ENCODE measurements at places on chromosomes 11 and 22. TPM values are rescaled to one million over a fixed set of nuclear protein-coding genes. Genes with fewer than 3 reads are reported as not detected.

GRCh38 chr22:45064313-45065278 is 54.8 kb upstream of the PHF21B start:
- peaks cover 3% of the 10 kb centered on the region for H3K27me3 ChIP-seq
- H3K36me3 ChIP-seq: no peaks in the 10 kb centered on the region
- no peak overlapping the region for H3K4me3 ChIP-seq
- H3K27ac ChIP-seq: no peak overlapping the region

DNA sequence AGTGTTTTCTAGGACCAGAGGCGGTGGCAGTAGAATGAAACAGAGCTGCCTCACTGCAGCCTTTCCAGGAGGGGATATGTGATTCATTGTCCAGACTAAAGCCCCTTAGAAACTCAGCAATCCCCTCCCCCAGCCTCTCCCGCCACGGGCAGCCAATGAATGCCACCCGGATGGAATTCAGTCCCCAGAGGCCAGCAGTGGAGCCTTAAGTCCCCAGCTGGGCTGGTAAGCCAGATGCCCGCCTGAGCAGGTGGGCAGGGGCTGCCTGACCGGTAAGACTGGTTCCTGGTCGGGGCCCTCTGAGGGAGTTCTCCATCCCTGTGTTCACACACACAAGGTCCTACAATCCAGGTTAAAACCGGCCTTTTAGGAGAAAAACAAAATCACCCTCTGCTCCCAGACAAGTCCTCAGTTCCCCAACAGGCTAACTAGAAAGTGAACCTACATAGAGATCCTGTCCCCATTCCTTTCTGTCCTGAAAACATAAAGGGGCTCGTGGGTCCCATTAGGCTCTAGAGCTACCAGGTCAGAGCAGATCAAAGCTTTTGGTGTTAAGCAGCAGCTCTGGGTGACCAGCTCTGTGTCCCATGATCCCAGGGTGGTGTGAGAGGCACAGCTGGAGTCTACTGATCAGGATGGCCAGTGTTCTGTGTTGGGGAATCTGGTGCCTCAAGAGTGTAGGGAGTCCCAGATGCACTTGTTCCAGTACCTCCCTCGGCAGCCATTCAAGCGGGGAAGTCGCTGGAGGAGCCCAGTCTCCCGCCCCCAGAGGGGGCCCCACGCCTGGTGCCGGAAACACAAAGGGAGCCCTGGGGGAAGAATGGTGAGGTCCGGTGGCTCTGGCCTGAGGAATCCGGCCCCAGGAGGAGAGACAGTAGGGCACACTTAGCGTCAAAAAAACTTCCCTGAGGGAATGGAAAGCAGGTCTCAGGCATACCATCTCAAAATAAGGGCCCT is 2.6 kb downstream of the PATZ1 start:
- no peak for DNase-seq
- peak overlapping the region; percentile 56 for H3K27ac ChIP-seq
- peaks cover 36% of the 10 kb centered on the region for H3K36me3 ChIP-seq
- H3K27me3 ChIP-seq: no peaks in the 10 kb centered on the region

DNA sequence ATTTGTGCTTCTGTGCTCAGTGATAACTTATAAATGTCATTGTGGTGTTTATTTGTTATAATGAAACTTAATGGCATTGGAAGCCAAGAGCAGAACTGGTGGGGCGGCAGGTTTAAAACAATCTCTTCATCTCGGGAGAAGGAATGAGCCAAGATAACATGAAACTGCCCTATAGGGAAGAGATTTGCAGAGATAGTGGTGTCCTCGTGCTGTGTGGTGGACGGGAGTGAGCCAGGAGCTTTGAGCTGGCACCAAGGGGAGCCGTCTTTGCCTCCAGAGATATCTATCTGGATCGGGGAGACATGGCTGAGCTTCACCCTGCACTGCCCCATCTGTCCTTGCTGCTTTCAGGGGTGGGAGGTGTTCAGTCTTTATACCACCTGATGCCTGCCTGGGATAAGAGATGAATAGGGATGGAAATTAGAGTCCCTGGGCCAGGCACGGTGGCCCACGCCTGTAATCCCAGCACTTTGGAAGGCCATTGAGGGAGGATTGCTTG is 189.6 kb downstream of the ST3GAL4 start:
- H3K4me3 ChIP-seq: no peak overlapping the region
- DNase-seq: no peak
- H3K4me1 ChIP-seq: no peaks in the 10 kb centered on the region
- H3K36me3 ChIP-seq: no peaks in the 10 kb centered on the region
- H3K27me3 ChIP-seq: no peaks in the 10 kb centered on the region

- H3K4me1 ChIP-seq: no peaks in the 10 kb centered on the region
- H3K4me3 ChIP-seq: no peak overlapping the region
- no peaks in the 10 kb centered on the region for H3K27me3 ChIP-seq
- H3K27ac ChIP-seq: no peak overlapping the region
- peaks cover 47% of the 10 kb centered on the region for H3K36me3 ChIP-seq
Observed at GRCh38 chr22:23289851-23290724, 109.8 kb downstream of the BCR start.

DNA sequence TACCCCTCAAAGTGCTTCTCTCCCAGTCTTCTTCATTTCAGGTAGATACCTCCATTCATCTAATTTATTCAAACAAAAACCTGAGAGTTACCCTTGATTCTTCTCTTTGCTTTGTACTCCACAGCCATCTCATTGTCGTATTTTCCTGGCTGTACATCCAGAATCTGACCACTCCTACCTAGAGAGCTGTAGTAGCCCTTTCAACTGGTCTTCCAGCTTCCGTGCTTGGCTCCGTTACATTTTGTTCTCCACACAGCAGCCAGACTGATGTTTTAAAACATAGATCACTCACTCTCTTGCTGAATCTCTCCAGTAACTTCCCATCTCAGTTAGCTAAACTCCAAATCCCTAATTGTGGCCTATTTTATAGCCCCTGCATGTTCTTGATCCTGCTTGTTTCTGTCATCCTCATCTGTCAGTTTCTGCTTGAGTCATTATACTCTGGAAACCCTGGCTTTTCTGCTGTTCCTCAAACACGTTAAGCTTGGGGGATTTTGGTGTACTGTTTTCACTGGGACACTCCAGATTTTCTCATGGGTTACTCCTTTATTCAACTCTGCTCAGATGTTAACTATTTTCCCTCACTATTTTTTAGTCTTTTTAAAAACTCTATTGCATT is 7.4 kb downstream of the SPCS2 start:
- H3K36me3 ChIP-seq: peaks cover 3% of the 10 kb centered on the region
- H3K27me3 ChIP-seq: no peaks in the 10 kb centered on the region
- DNase-seq: no peak
- H3K4me3 ChIP-seq: no peak overlapping the region

GRCh38 chr11:75625991-75626888 is 42.6 kb downstream of the MAP6 start:
- H3K4me1 ChIP-seq: no peaks in the 10 kb centered on the region
- H3K27ac ChIP-seq: no peak overlapping the region
- DNase-seq: no peak
- no peak overlapping the region for H3K4me3 ChIP-seq
- H3K27me3 ChIP-seq: no peaks in the 10 kb centered on the region
- H3K36me3 ChIP-seq: no peaks in the 10 kb centered on the region

- no peak overlapping the region for H3K27ac ChIP-seq
- no peaks in the 10 kb centered on the region for H3K36me3 ChIP-seq
- DNase-seq: no peak
- no peak overlapping the region for H3K4me3 ChIP-seq
- no peaks in the 10 kb centered on the region for H3K4me1 ChIP-seq
- no peaks in the 10 kb centered on the region for H3K27me3 ChIP-seq
Observed at GRCh38 chr11:74380746-74381439, 17.3 kb downstream of the PGM2L1 start.

- H3K27ac ChIP-seq: no peak overlapping the region
- no peaks in the 10 kb centered on the region for H3K36me3 ChIP-seq
- no peaks in the 10 kb centered on the region for H3K4me1 ChIP-seq
- no peaks in the 10 kb centered on the region for H3K27me3 ChIP-seq
Observed at GRCh38 chr22:36569999-36570398, 41.0 kb upstream of the EIF3D start.

The DDI1 gene
- not detected for total RNA-seq

The EXPH5 gene
- total RNA-seq: 2.6 TPM

The KDM4E gene
- total RNA-seq: not detected

The OR52H1 gene
- not detected for total RNA-seq

The DGCR6L gene
- 44.6 TPM for total RNA-seq

The CCDC82 gene
- 42.8 TPM for total RNA-seq
